ENCODE measurements at places on chromosomes 6 and 20. TPM values are rescaled to one million over a fixed set of nuclear protein-coding genes. Genes with fewer than 3 reads are reported as not detected.

ARMH2 gene
- not detected for total RNA-seq

OXT gene
- total RNA-seq, result 1.2 TPM

ETV7 gene
- 1.4 TPM for total RNA-seq

COX4I2 gene
- not detected for total RNA-seq

DSN1 gene
- total RNA-seq, result 35.9 TPM

MUC21 gene
- total RNA-seq, result not detected

RUNX2 gene
- 61.1 TPM for total RNA-seq

DBNDD2 gene
- total RNA-seq, result 43.4 TPM

PTPRA gene
- total RNA-seq, result 85.9 TPM

PRICKLE4 gene
- 0.29 TPM for total RNA-seq

LPA gene
- total RNA-seq, result not detected

BPI gene
- not detected for total RNA-seq

SLC22A2 gene
- total RNA-seq, result not detected

RSPH9 gene
- total RNA-seq, result 0.12 TPM

FOXA2 gene
- total RNA-seq, result not detected

ARMC2 gene
- total RNA-seq, result 2.9 TPM

FABP7 gene
- not detected for total RNA-seq

TSPO2 gene
- not detected for total RNA-seq

C6orf58 gene
- not detected for total RNA-seq

GSTA3 gene
- total RNA-seq, result not detected

ABHD16B gene
- not detected for total RNA-seq

CRISP2 gene
- total RNA-seq, result not detected

HSPA1L gene
- 2.9 TPM for total RNA-seq

TCF15 gene
- total RNA-seq, result not detected

SIRT5 gene
- total RNA-seq, result 14.3 TPM

LAMA4 gene
- total RNA-seq, result not detected

SEMG1 gene
- not detected for total RNA-seq

ZC3H12D gene
- 106 TPM for total RNA-seq

GPR63 gene
- total RNA-seq, result 1.8 TPM

KIAA1586 gene
- total RNA-seq, result 12.4 TPM
